ENCODE measurements at places on chromosomes 6 and 20.
A peak's percentile ranks its signal among the peaks of the same experiment; 100 is the strongest.

GRCh38 chr6:107812234-107812769, 11.8 kb downstream of the SCML4 start:
- no peak for DNase-seq

DNA sequence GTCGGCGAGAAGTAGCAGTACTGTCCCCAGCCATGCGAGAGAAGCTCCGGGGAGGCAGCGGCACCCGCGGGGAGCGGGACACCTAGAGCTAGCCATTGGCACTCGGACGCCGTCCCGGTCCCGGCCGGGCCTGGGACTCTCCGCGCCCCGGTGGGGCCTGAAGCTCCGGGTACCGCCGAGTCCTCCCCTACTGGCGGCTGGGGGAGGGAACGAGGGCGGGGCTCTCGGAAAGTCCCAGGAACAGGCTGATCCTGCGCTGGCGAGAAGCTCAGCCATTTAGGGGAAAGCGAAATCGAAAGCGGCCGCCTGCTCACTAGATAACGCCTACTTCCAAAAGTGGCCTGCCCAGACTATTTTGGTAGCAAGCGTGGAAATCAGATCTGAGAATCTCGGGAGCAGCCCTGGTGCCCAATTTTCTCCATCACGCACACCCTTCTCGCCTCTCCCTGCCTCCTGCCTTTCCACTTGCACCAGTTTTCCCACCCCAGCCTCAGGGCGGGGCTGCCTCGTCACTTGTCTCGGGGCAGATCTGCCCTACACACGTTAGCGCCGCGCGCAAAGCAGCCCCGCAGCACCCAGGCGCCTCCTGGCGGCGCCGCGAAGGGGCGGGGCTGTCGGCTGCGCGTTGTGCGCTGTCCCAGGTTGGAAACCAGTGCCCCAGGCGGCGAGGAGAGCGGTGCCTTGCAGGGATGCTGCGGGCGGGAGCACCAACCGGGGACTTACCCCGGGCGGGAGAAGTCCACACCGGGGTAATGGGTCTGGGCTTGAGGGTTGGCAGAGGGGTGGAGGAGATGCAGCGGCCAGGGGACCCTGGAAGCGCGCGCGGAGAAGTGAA, at the start of the genes PSMB9 and TAP1:
Gene PSMB9 (plus strand): TSS at position 652 of the 835 bp plus-strand sequence. CDS start 38 bp downstream, at position 690.
Gene TAP1 (minus strand): TSS at position 164 of the 835 bp plus-strand sequence. CDS start 68 bp downstream, at position 96.
- peak; percentile 88 for DNase-seq

- DNase-seq: no peak
Measured at GRCh38 chr6:23823421-23823820, 302.6 kb upstream of the NRSN1 start.

DNA sequence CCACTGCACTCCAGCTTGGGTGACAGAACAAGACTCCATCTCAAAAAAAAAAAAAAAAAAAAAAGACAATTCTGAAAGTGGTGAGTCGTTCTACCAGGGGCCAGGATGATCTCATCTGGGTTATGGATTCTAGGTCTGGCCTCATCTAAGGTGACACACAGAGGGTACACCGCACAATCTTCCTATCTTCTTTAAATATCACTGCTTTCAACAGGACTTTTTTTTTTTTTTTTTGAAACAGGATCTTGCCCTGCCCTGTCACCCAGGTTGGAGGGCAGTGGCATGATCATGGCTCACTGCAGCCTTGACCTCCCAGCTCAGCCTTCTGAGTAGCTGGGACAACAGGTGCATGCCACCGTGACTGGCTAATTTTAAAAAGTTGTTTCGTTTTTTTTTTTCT, 67.7 kb downstream of the SLC16A10 start:
- DNase-seq: no peak

DNA sequence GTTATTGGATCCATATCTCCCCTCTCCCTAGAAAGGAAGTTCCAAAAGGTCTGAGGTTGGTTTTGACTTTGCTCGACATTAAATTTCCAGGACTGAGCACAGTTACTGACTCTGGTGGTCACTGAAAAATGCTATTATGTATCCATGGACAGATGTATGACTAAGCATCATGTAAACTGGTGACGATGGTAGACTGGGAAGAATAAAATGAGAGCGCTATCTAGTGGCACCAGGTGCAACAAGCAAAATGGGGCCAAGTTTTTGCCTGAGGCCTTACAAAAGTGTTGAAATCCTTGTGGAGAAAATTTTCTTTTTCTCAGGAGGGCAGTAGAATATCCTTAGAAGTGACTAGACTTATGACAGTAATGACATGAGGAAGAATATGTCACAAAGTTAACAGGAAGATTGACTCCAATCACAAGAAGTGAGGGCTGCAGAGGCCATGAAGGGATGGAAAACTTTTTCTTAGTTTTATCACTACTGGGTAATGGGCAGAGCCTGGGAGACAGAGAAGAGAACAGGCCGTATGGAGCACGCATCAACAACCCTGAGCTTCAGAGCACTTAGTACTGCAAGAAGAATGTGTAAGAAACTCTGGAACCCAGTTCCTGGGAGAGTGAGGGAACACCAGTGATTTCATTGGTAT, 88.9 kb upstream of the ELOVL5 start:
- DNase-seq: no peak

GRCh38 chr6:166800137-166800536, 156.2 kb downstream of the RNASET2 start:
- DNase-seq: no peak

- DNase-seq: no peak
Measured at GRCh38 chr6:22956029-22956681, 386.8 kb downstream of the HDGFL1 start.

- no peak for DNase-seq
Measured at GRCh38 chr20:8855315-8855714, 213.6 kb upstream of the PLCB4 start.
